ENCODE measurements at places on chromosomes 5 and 9.

DNA sequence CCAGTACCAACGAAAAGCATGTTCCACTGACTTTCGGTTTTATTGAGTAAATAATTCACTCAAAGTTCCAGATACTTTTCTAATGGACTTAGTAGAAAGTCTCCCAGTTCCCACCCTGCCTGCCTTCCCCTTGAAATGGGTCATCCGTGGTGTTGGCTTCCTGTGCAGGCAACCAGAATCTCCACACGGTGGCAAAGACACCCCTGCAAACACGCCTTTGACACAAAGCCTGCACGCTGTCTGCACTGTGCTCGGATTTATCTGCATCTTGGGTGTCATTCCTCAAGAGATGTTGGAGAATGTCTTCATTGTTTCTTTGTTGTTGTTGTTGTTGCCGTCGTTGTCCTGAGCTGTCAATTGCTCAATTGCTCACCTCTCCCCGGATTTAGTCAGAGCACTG is 150.0 kb upstream of the IRX2 start:
- no peak for DNase-seq

GRCh38 chr9:99345451-99345850 is 123.4 kb downstream of the SEC61B start:
- DNase-seq: no peak

GRCh38 chr5:75681125-75681830 is 36.0 kb downstream of the POC5 start:
- DNase-seq: no peak

DNA sequence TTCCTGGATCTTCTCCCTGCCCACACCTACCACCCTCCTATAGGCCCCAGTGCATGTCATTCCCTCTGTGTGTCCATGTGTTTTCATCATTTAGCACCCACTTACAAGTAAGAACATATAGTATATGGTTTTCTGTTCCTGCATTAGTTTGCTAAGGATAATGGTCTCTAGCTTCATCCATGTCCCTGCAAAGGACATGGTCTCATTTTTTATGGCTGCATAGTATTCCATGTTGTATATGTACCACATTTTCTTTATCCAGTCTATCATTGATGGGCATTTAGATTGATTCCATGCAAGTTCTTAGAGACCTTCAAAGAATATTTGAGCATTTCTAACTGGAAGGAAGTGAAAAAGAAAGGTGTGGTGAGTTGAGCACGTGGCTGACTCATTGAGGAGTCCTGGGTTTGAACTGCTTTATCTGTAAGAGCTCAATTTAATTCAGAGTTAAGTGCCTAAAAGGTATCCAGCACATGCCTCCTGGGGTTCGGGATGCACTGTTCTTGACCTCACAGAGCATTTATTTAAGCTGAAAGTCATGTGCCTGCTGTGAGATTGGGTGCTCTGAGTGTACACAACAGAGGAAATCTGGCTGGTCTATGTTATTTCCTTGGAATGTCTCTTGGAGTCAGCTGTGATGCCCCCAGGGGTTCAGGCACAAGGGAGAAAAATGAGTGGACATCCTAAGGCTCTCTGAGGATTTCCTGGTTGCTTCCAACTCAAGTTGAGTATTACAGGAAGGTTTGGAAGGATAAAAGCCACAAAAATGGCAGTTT is 56.4 kb downstream of the SH3GL2 start:
- no peak for DNase-seq

GRCh38 chr5:152349683-152350526 is 55.2 kb downstream of the NMUR2 start:
- no peak for DNase-seq
